ENCODE measurements at places on chromosomes 16 and 17.

DNA sequence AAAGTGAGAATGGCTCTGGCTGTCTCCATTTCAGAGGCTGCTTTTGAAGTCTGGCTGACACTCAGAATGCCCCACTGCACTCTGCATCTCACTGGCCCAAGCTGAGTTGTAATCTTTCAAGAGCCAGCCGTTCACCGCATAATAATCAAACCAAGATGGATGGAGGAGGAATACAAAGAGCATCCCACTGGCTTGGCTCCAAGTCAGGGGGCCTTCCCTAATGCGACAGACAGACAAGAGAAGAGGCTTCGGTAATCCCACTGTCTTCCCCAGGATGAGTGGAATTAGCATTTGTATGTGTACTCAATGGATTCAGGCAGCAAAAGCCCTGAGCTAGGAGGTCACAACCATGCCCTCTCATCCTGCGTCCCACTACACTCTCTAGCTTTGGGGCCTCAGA lies 68.0 kb downstream of the CBLN1 start:
- DNase-seq = no peak

GRCh38 chr17:64441772-64442540 lies 7.0 kb upstream of the MILR1 start:
- DNase-seq = no peak

DNA sequence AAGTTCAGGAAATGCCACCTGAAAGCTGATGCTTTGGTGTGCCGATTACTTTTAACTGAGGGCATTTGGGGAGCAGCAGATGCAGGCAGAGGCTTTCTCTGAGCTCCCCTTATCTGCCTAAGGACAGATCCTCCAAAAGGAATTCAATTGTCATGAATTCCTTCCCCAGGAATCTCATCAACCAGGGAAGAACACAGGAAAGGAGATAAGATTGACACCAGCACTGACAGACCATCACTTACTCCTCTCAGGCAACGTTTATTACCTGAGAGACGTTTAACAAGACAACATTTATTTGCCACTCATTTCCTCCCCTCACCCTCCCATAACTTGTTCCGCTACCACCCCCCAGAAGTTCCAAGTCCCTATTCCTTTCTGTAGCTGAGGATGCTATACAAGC lies 17.6 kb upstream of the CDRT4 start:
- DNase-seq = no peak

GRCh38 chr17:50948711-50949110 lies 82.6 kb upstream of the TOB1 start:
- no peak for DNase-seq

GRCh38 chr16:66250686-66251431 lies 115.6 kb upstream of the CDH5 start:
- DNase-seq = no peak

- DNase-seq = no peak
These were observed 13.3 kb downstream of the JUP start for GRCh38 chr17:41773190-41773588.

- DNase-seq = no peak
These were observed 14.2 kb downstream of the POLR3K start for GRCh38 chr16:38941-39892.

DNA sequence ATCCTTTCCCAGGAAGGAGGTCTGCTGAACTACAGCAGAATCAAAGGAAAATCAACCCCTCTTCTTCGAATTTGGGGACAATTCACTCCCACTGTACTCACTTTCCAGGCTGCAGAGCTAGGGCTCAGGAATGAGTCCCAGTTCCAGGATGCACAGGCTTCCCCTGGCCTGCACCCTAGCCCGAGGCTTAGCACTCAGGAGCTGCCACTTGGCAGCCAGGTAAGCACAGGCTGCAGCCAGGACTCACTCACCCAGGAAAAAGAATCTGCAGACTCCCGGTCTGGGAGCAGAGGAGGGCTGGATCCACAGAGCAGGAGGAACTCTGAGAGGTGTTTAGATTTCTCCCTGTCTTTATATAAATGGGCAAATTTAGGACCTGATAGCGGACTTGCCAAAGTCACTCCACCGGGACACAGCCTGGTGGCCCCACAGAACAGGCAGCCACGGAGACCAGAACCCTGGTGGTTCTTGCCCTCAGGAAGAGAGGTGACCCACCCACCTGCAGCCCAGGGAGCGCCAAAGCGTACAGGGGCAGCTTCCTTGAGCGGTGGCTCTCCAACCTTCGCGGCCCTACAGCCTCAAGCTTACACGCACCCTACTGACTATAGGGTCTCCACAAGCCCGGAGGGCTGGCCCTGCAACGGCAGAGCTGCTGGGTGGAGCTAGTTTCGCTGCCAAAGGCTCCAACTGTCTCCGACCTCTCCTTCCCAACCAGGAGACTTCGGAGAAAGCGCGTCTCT lies 4.8 kb downstream of the CBLN1 start:
- no peak for DNase-seq

DNA sequence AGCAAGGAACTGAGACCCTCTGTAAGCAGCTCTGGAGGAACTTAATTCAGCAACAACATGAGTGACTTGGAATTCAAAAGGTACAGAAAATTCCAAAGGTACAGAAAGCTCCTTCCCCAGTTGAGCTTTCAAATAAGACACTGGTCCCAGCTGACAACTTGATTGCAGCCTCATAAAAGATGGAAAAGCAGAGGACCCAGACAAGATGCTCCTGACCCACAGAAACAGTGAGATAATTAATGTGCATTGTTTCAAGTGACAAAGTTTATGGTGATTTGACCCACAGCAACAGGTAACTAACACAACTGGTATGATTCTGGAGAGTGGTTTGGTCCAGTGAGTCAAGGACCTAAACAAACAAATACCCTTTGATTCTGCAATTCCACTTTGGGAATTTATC lies 15.2 kb upstream of the TMEM114 start:
- DNase-seq = no peak
